ENCODE measurements at places on chromosomes 2 and 18. TPM values are rescaled to one million over a fixed set of nuclear protein-coding genes. Genes with fewer than 3 reads are reported as not detected.

The TYMS gene
- total RNA-seq = 66.6 TPM

The PTGR3 gene
- total RNA-seq = 14.0 TPM

The SPHKAP gene
- total RNA-seq = not detected

The GKN2 gene
- total RNA-seq = not detected

The MC4R gene
- total RNA-seq = 0.45 TPM

The CNDP1 gene
- not detected for total RNA-seq

The CPS1 gene
- total RNA-seq = 30.4 TPM

The TRIB2 gene
- 31.4 TPM for total RNA-seq

The RTP5 gene
- total RNA-seq = not detected

- DNase-seq = no peak
Observed at GRCh38 chr2:141362311-141362710, 768.5 kb downstream of the LRP1B start.

DNA sequence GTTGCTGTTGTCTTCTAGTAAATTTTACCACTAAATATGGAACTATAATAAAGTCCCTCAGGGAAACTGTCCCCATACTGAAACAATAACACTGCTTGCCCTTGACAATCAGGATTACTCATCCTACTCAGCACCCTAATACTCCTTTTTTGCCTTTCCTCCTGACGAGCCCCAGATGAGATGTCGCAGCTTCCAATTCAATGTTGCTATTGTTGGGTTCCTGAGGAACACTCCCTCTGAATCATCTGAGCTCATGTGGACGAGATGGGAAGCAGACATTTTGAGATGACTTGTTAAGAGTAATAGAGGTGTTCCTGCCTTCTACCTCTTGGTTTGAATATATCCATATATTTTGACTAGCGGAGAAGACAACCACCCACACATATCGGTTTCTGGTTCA is 187.8 kb upstream of the FAM98A start:
- DNase-seq = no peak

GRCh38 chr18:55549474-55550104 is 38.4 kb downstream of the TCF4 start:
- no peak for DNase-seq

DNA sequence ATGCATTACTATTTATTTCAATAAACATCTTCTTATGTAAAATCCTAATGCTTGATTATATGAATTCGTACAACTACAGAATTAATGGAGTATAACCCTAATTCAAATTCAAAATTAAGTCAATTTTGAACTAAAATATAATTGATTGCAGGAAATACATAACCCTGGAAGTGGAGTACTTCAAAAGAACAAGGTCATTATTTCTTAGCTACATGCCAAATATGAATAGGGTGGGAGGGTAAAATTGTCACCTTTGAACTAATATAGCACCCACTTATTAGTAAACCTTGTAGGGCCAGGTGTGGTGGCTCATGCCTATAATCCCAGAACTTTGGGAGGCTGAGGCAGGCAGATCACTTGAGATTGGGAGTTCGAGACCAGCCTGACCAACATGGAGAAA is 895.4 kb upstream of the ACVR2A start:
- DNase-seq = no peak

- DNase-seq = no peak
Observed at GRCh38 chr2:1808981-1809422, 64.7 kb upstream of the PXDN start.

GRCh38 chr2:73175663-73176204 is 26.6 kb upstream of the NOTO start:
- no peak for DNase-seq

DNA sequence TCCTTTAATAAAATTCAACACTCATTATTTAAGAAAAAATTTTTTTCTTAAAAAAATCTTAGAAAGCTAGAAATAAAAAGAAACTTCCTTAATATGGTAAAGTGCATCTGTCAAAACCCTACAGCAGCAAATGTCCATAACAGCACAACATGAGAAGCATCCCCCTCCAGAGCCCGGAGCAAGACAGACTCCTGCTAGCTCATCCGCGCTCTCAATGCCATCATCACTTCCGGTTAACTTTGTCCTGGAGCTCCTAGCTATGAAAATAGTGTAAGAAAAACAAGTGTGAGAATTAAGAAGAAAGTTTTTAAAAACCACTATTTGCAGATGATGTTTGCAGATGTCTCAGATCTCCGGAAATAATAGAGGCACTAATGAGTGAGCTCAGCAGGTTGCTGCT is 103.1 kb downstream of the TEX51 start:
- DNase-seq = no peak

GRCh38 chr18:7064346-7064745 is 53.3 kb downstream of the LAMA1 start:
- DNase-seq = no peak
